ENCODE measurements at places on chromosomes 7 and 10.

GRCh38 chr7:150399421-150400007 lies 20.4 kb downstream of the ZNF775 start:
- no peak for DNase-seq

DNA sequence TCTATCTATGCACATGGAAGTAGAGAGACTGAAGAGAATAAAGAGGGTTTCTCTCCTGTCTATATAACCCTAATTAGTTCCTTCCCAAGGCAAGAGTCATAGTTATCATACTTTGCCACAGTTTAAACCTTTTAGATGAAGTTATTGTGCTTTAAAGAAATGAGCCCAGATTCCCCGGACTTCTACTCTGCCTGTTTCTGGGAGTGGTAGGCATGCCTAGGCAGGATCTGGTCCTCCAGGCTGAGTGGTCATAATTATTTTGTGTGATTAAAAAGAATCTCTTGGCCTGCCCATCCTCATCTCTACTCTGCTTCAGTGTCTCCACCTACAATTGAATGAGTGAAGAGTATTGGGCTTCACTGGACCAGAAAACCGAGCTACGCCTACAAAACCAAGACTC lies 179.2 kb downstream of the IMMP2L start:
- DNase-seq: peak; percentile 9

DNA sequence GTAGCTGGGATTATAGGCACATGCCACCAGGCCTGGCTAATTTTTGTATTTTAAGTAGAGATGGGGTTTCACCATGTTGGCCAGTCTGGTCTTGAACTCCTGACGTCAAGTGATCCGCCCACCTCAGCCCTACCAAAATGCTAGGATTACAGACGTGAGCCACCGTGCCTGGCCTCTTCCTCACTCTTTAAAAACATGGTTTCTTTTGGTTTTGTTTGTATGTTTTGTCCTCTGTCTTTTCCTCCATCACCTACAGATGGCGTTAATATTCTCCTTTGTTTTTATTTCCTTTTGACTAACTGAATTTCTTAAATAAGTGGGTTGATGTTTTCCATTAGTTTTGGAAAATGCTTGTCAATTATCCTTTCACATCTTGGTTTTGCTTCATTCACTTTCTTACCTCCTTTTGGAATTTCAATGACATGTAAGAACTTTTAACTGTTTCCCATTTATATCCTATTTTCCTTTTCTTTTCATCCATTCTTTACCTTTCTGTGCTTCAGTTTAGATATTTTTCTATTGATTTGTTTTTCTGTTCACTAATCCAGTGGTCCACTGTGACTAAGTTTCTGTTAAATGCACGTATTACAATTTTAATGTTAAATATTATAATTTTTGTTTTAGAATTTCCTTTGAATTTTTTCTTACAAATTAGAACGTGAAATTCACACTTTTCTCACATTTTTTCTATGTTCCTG lies 104.1 kb downstream of the ZNF467 start:
- no peak for DNase-seq

DNA sequence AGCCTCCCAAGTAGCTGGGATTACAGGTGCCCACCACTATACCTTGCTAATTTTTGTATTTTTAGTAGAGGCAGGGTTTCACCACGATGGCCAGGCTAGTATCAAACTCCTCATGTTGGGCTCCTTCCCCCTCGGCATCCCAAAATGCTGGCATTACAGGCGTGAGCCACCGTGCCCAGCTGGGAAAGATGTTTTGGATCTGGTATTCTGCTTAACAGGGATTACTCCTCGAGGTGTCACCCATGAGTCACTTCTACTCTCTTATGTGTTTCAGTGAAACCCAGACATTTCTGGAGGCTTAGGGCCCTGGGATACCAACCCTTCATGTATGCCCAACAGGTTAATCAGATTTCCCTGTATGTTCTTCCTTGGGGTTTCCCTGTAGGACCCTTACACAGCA lies 11.8 kb upstream of the OPN4 start:
- DNase-seq: no peak

GRCh38 chr7:129958643-129959470 lies 6.1 kb upstream of the UBE2H start:
- no peak for DNase-seq

GRCh38 chr10:68046642-68047041 lies 28.4 kb downstream of the HERC4 start:
- no peak for DNase-seq

All from NCI-H187 (cell line).